OCI-M1 (cell line): ENCODE measurements at places on chromosomes 4 and X.

- no peak for DNase-seq
These were observed 29.8 kb upstream of the ESX1 start for GRCh38 chrX:104284507-104284906.

DNA sequence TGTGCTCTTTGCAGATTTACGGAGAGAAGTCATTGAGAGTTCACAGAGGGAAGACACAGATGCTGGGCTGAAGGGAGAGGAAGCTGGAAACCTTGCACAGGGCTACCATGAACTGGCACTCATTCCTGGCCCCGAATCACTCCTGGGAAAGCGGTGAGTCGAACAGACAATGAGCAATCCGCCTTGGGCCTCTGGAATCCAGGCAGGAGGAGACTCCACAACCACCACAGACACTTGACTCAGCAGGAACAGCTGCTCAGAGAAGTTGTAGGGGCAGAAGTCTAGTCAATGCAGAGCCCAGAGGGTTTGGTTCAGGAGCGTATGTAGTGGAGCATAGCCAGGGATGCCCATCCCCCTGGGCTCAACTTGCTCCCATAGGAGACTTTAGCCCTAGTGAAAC is 62.8 kb upstream of the GRIA3 start:
- no peak for DNase-seq

GRCh38 chrX:121179972-121180371 is 132.6 kb downstream of the GLUD2 start:
- no peak for DNase-seq

GRCh38 chr4:172758586-172759340 is 409.8 kb upstream of the GALNT7 start:
- no peak for DNase-seq

GRCh38 chr4:122827879-122828601 is 1.4 kb downstream of the FGF2 start:
- peak; percentile 70 for DNase-seq

GRCh38 chr4:2827874-2828751 is 15.5 kb upstream of the ADD1 start:
- no peak for DNase-seq

DNA sequence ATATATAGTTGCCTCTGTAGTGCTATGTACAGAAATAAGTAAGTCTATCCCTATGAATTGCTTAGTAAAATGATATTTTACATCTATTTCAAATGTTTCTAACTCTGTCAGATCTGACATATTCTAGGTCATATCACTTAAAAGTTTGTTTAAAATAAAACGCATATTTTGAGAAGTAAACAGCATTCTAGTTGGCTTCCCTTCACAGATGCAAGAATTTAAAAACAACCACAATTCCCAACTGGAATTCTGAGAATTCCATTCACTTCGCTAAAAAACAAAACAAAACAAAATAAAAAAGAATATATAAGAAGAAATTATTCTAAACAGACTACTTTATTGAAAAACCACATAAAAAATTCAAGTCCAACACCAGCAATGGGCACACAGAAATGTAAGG is 126.0 kb downstream of the PPP3CA start:
- DNase-seq, result no peak

DNA sequence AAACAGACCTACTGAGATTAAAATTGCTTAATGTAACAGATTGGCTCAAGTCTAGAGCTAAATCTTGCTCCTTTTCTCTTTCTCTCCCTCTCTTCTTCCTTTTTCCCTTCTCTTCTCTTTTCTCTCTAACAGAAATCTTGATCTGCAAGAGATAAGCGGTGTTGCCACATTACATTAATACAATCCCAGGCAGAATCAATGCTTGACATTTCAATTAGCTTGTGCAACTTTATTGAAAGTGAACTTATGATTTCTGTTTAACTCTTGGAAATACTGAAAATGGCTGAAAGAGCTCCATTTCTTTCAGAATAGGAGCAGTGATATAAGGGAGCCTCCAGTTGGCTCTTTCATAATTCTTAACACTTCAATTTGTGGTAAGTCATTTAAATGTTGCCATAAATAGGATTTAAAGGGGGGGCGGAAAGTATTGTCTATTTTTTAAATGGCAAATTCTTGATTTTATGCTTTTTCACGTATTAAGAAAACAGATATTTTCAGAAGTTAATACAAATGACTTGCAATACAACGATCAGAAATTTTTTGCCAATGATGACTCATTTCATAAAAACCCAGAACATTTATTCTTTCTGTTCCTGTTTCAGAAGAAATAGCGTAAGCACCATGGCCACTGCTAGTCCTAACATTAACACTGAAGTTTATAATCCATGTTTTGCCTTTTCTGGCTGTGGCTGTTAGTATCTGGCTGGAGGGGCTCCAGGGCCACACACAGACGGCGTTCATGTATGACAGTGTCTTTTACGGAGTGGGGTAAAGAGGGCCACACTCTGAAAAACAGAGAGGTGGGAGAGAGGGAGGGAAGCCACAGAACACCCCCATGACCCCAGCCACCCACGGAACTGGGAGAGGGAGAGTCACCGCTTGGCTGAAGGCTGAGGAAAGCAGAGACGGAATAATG is 115.7 kb upstream of the FAT1 start:
- peak; percentile 64 for DNase-seq

DNA sequence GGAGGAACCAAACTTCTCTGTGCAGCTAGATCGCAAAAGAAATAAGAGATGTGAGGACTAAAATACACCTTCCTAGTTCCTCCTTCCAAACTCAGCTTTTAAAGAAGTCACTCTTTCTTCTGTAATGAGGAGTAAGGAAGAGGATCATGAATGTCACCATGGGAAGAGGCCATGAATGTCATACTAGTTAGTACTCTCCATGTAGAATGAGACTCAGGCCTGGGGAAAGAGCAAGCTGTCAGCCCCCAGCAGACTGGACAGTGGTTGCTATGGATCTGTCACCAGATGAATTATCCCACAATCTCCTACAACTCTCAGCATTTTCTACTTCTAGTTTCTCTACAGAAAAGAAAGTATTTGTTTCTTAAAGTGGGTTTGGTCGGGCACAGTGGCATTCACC is 57.1 kb upstream of the PRDM8 start:
- peak; percentile 12 for DNase-seq

GRCh38 chrX:38166478-38167083 is 54.1 kb downstream of the SRPX start:
- DNase-seq, result peak; percentile 58

DNA sequence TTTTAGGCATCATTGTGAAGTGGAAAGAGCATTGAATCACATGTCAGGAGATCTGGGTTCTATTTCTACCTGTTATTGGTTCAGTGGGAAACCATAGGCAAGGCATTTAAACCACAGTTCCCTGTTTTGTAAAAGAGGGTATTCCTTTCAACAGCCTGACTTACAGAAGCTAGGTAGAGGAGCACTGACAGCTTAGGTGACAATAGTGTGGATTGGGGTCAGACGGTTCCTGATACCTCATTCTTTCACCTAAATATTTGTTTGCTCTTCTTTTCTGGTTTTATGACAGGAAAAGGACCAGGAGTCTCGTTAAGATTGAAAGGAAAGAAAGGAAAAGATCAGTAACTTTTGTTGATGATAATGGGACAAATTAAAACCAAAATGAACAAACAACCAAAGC is 15.9 kb upstream of the PDLIM5 start:
- DNase-seq, result no peak

- peak; percentile 6 for DNase-seq
These were observed 196.7 kb downstream of the MID1 start for GRCh38 chrX:10423716-10424115.

- DNase-seq, result peak; percentile 73
These were observed 43.0 kb upstream of the SCOC start for GRCh38 chr4:140330311-140330900.

- DNase-seq, result no peak
These were observed 319.1 kb downstream of the GPAT3 start for GRCh38 chr4:83855044-83855443.

- peak; percentile 77 for DNase-seq
These were observed 15.9 kb downstream of the MID1IP1 start for GRCh38 chrX:38817004-38817703.

DNA sequence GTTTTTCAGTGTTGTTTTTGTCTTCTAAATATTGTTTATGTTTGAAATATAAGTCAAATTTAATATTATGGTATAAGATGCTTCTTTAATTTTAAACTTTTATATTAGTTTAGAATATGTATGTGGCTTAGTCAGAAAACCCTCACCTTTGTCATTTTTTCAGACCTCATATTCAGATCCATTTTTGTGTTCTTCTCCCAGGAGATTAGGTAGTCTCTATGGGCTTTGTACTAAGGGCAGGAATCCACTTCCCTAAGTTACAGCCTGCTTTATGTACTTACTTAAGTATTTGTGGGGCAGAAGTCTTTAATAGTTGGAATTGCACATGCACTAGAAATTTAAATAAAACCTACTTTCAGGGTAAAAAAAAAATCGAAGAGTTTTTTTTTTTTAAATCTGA is 63.5 kb upstream of the TENM3 start:
- no peak for DNase-seq

- no peak for DNase-seq
These were observed 117.5 kb downstream of the RAPGEF2 start for GRCh38 chr4:159220353-159220752.

DNA sequence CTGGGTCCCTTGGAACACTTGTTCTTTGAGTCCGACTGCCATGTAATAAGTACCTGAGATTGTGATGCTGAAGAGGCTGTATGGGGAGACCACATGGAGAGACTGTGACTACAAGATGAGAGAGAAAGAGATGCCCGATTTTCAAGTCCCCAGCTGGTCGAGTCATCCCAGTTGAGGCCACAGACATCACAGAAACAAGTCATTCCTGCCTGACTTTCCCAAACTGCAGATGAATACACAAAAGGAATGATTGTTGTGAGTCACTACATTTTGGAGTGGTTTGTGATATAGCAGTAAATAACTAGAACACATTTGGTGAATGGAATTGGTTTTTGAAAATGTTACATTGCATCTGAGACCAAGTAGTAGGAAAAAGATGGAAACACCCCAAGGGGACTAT is 9.0 kb upstream of the YIPF7 start:
- no peak for DNase-seq

GRCh38 chr4:147173797-147174432 is 228.3 kb upstream of the TTC29 start:
- no peak for DNase-seq

GRCh38 chr4:73345399-73345975 is 58.6 kb upstream of the ALB start:
- peak; percentile 31 for DNase-seq

GRCh38 chrX:8607326-8607725 is 124.6 kb downstream of the ANOS1 start:
- no peak for DNase-seq

- DNase-seq, result no peak
These were observed 12.7 kb downstream of the OPHN1 start for GRCh38 chrX:68420559-68420958.

DNA sequence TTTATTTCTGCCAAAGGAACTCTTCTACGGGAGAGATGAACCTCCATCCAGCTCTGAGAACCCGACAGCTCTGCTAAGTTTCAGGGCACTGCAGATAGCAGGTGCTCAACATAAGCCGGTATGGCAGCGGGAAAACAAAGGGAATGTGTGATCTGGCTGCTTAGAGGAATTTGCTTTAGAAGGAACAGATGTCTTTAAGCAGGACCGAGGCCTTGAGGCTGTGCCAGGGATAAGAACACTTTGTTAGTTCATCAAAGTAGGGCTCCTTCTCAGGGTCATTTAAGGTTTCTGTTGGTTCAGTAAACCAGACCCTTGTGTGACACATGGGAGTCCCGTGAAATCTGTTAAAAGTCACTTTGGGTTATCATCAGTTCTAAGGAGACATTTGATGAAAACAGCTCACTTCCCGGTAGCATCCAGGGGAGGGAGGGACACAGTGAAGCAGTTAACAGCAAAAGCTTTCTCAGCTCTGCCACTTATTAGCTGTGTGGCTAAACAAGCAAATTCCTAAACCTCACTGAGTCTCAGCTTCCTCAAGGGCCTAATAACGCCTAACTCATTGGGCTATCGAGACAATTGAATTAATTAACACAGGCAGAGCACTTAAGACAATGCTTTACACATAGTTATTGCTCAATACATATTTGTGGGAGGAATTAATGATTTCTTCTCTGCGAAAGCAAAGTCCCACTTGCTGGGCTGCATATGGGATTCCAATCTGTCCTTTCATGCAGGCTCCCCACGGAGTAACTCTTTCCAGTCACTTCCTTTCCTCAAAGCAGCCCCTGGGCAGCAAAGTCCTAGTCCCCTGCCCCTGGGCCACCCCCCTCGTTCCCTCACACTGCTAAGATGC is 2.9 kb upstream of the FTSJ1 start:
- peak; percentile 6 for DNase-seq

DNA sequence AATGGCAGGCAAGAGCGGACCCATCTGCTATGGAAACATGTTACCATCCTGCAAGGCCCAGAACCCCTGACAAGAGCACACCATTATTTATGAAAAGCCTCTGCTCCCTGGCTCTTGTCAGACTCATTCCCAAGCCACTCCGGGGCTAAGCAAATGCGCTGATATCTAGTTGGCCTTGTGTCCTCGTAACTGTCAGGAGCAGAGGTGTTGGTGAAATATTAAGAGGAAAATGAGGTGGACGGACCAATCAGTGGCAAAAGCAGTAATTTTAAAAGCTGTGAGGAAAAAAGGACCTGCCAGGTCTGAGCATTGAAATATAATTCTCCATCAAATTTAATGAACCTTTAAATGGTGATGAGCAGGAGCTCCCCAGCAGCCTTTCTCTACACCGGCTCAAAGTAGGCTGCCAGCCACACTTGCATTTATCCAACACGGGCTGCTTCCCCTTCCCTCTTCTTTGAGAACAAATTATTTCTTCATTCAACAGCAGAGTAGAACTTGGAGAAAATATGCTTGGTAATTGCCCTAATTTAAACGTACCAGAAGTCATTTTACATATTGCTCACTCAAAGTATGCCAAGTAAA is 214.3 kb downstream of the RASL11B start:
- DNase-seq, result no peak

GRCh38 chr4:182643801-182644682 is 273.1 kb downstream of the DCTD start:
- no peak for DNase-seq

DNA sequence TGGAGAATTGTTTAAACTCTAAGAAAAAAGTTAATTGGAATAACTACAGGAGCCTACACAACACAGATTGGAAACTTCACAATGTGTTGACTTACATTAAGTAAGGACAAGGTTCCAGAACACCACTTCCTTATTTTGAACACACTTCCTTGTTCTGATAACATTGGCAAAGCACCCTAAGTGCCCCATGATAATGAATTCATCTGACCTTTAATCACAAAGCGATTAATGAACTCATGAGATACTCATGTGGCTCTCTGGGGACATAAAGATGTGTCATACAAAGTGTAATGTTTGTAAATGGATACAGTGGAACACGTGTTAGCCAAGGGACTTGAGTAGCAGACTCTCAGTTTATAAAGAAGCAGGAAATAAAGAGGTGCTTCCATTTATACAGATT is 69.0 kb upstream of the ATOH1 start:
- DNase-seq, result peak; percentile 51
